Epithelial cell of umbilical artery (primary cell): ENCODE measurements at places on chromosomes 7 and 10. TPM values are rescaled to one million over a fixed set of nuclear protein-coding genes. Genes with fewer than 3 reads are reported as not detected.

Gene CYP2C19
- total RNA-seq: not detected in 2 replicates

Gene CFAP46
- total RNA-seq: 1.3 and 1.5 TPM in 2 replicates

Gene ETV1
- total RNA-seq: 7.8 and 8.1 TPM in 2 replicates

Gene STAM
- 12.6 and 14.9 TPM in 2 replicates for total RNA-seq

Gene CDNF
- 0.32 and 0.61 TPM in 2 replicates for total RNA-seq

Gene SEMA3C
- 2.6 and 5.9 TPM in 2 replicates for total RNA-seq

Gene HDAC9
- total RNA-seq: 0.65 and 3.0 TPM in 2 replicates
